ENCODE measurements at places on chromosomes 11 and 22. TPM values are rescaled to one million over a fixed set of nuclear protein-coding genes. Genes with fewer than 3 reads are reported as not detected.

Gene POU2AF2
- total RNA-seq = 0.18 TPM

Gene APOBEC3B
- 10.2 TPM for total RNA-seq

Gene OR51I2
- total RNA-seq = not detected

Gene C1QTNF5
- total RNA-seq = 9.6 TPM

Gene GGTLC2
- total RNA-seq = not detected

Gene GLB1L3
- not detected for total RNA-seq

Gene UCP2
- 4.6 TPM for total RNA-seq

Gene NXPE1
- total RNA-seq = 0.09 TPM

Gene CTSF
- total RNA-seq = 31.4 TPM

Gene LZTR1
- 21.5 TPM for total RNA-seq

Gene LYVE1
- 28.3 TPM for total RNA-seq

Gene EMID1
- 7.1 TPM for total RNA-seq

Gene PHOX2A
- total RNA-seq = not detected

- no peak for DNase-seq
These were observed 19.6 kb downstream of the MYRF start for GRCh38 chr11:61771985-61772455.

- DNase-seq = no peak
These were observed 69.2 kb downstream of the COMMD9 start for GRCh38 chr11:36219996-36220395.

GRCh38 chr11:18490319-18490718, 34.7 kb downstream of the LDHAL6A start:
- DNase-seq = no peak

GRCh38 chr22:45201678-45202332, 38.1 kb downstream of the NUP50 start:
- DNase-seq = no peak

DNA sequence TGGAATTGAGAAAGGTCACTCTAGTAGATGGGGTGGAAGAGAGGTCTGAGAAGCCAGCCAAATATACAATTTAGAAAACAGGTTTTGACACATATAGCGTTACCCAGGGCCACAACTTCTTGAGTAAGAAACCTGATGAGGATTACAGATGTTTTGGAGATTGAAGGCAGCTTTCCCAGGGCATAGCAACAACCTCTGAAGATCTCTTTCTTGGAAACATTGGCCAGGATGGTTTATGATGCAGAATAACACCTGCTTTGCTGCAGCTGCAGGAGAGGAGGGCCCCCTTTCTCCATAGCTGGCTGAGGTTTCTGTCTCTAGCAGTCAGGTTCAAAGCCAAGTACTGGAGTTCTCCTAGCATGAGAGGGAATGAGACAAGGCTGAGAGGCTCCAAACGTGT, 75.1 kb upstream of the NUP50 start:
- no peak for DNase-seq

GRCh38 chr11:13259374-13259773, 18.2 kb upstream of the BMAL1 start:
- no peak for DNase-seq

DNA sequence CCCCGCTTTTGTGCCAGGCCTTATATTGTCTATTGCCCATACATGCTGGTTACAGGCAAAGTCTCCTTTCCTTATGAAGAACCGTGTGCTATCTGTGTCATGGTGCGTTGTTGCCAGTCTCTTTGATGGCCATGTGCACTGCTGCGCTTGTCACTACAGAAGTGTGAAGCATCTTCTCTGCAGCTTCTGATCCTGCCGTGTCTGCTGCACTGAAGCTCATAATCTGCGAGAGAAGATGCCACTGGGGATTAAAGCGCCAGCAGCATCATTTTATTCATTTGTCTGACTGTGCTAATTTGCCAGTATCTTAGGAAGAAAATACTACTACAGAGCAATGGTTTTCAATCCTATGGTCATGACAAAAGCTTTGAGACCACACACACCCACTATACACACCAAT, 330.1 kb downstream of the FAT3 start:
- no peak for DNase-seq

DNA sequence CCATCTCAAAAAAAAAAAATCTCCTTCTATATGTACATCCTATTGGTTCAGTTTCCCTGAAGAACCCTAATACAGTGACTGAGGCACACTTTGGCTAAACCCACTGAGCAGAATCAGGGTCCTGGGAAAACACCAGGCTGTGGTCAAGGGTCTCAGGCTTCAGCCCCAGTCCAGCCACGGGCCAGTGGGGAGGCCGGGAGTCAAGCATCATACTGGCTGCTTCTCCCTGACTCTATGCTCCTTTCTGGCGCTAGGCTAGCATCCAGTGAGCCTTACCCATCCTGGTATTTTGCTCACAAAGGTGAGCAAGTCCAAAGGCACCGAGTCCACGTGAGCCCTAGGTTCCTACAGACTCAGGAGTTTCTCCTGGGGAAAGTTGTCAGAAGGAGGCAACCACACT, 752.5 kb downstream of the BRD1 start:
- DNase-seq = no peak

DNA sequence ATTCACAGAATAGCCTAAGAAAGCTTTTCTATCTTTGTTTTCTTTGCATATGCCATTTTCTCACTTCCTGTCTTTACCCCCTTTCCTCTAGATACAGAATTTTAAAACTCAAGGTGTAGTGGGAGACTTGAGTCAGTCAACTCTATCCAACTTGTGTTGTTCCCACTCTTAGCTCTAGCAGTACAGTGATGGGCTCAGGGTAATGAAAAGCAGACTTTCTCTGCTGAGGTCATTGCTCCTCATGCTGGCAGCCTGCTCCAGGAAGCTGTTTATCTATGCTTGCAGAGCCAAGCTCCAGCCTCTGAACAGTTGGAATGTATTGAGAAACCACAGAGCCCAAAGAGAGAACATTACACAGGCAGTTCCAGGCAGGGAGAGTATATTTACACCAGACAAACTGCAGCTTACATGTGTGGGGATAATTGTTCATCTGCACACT, 68.1 kb downstream of the CSTPP1 start:
- DNase-seq = peak; percentile 62

DNA sequence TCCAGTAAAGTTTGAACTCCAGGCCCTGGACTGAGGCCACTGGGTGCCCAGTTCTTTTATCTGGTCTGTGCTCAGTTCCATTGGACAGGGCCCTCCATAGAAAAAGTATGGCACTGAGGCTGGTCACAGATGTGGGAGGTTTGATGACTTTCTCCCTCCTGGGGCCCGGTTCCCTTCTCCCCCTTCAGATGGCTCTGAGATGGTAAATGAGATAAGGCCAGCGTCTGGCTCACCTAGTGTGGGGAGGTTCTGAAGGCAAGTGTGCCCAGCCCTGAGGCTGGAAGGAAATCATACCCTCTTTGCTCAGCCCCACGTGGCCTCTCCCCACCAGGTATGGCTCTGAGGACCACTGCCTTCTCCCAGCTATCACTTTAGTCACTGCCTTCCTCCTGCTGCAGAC, 1.5 kb upstream of the CLDN5 start:
- no peak for DNase-seq

GRCh38 chr22:26894766-26895485, 237.5 kb downstream of the MIAT start:
- DNase-seq = peak; percentile 39

DNA sequence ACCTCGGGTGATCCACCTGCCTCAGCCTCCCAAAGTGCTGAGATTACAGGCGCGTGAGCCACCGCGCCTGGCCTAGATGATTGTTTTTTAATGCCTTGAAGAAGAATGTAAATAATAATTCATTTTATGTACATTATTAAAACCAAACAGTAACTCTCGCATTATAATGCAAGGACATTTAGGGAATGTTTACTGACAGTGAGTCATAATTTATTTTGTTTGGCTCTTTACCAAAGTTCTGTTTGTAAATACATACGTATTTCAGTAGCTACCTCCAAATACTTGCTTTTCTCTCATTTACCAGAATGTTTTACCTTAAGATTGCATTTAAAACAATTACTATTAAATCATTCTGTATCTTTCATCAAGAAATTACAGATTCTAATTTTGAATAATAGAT, 3.0 kb downstream of the RAB39A start:
- no peak for DNase-seq

DNA sequence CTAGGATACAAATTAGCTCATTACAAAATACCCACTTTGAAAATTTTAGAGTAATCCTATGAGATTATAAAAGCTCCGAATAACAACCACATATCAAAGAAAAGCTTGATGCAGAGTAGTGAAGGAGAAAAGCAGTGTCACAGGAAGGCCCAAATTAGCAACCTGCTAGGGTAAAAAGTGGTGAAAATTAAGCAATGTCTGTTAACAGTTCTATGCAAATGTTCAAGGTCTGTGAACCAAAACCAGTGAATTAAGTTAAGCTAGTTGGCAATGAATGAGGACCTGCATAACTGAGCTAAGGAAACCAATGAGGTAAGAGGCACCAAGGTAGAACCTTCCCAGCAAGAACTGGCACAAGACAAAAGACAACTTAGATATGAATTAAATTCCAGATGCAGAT, 29.6 kb downstream of the PRDM10 start:
- no peak for DNase-seq

DNA sequence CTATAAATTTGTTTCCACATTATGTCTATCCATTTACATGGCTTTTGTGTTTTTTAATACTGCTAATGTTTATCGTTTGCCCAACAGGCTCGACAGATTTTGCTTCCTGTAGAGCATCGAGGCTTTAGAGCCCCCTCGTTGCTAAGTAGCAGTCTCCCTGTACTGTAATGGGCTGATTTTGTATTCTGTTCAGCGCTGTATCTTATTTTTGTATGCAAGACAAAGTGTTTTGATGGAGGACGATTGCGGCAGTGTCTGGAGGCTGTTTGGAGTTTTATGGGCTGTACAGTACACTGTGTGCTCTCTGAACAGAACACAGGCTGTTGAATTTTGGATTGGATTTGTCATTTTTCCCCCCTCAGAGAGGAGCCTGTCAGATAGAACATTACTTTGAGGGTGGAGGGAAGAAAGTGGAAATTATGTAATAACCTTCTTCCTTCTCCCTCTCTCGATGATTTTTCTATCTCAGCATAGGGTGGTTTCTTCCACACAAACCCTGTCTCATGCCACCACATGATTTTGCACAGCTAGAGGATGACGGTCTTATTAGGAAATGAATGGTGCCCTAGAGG, 104.4 kb downstream of the ZBTB16 start:
- DNase-seq = no peak

- DNase-seq = no peak
These were observed 40.3 kb upstream of the ATXN10 start for GRCh38 chr22:45631140-45631840.

DNA sequence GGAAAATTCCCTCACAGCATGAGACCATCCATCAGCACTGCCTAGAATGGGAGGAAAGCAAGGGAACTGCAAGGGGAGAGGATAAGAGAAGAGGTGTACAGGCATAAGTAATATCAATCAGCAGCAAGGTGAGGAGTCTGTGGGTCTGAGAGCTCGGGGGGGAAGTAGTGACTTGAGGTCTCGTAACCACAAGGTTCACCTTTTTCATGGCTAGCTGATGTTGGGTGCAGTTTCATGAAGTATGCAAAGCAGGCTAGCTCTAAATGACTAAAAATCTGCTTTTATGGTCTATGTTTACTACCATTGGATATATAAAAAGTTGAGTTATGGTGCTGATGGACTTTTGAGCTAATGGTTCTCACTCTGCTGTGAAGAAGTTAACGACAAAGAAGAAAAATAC, 35.8 kb downstream of the OR4C6 start:
- no peak for DNase-seq

- DNase-seq = no peak
These were observed 18.2 kb upstream of the TXNRD2 start for GRCh38 chr22:19959587-19960490.

DNA sequence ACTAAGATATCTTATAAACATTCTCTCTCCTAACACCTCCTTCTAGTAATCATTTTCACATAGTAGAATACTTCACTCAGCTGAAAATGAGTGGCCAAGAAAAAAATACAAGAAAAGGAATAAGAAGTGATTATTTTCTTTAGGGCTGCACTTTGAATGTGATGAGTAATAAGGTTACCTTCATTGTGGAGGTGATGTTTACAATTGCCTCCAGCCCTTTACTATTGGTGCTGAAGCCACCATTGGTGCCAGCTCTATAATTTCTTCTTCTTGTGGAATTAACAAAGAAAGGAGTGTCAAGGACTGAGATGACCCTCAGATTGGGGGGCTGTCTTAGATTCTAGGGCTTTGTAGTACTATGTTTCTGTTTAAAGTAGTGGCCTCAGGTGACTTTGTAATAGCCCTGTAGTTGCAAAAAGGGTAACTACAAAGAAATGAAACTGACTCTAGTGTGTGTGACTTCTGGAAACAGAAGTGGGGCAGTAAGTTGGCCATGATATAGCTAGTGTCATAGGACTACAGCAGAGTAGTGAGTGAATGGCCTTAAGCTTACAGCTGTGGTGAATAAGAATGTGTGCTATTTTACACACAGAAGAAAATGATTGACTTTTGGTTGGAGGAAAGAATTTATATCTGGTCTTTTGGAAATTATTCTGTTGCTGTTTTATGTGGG, 287.2 kb downstream of the TMEM135 start:
- DNase-seq = no peak

DNA sequence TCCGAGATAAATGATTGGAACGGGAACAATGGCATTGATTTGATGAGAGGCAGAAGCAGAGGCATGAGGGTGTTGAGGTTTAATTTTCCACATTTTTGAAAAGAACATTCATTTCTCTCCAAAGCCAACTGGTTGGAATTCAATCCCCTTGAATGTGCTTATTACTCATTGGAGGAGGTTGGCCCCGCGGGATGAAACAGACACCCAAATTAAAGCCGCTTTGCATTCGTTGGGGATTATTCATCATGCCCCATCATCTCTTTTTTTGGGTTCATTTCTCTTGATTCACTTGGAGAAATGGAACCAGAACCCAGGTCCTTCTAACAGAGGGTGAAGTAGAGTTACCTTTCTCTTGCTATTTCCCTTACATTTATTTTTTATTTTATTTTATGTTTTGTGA, 47.6 kb upstream of the PARVG start:
- DNase-seq = no peak

DNA sequence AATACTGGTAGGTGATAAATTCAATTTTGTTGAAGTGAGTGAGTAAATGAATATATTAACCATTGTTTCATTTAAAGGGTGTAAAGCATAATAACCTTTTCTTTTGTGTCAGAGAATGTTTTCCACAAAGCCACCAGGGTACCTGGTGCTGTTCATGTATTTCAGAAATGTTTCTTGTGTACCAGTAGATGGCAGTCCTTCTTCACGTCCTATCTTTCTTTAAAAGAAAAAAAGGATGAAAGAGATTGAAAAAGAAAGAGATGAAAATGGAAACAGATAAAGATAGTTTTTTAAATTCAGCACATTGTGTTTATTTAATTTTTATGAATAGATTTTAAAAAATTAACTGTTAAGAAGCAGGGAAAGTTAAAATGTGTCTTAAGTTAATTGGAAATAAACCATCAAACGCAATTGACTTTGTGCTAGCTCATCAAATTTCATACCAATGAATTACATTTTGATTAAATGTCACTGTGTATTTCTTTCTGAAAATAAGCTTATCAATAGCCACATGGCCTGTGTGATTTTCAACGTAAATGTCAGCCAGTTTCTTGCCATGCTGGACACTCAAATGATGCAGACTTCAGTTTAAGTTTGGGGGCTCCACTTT, 65.5 kb upstream of the CHORDC1 start:
- DNase-seq = no peak

DNA sequence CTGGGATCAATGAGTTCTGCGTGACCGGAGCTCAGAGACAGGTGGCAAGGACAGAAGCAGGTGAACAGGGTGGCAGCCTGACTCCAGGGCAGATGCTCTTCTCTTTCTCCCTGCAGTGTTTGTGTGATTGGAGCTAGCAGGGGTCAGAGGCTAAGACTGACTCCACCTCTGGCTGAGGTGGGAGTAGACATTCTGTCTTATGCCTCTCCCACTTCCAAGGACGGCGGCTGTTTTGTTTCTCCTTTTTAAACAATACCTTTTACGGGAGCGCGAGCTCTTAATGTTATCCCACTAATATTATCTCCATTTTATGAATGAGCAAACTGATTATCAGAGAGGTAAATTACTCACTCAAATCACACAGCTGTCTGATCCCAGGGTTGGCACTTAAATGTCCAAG, 323.7 kb downstream of the MIAT start:
- no peak for DNase-seq
